ENCODE measurements at places on chromosomes 3 and 15.
A peak's percentile ranks its signal among the peaks of the same experiment; 100 is the strongest.

DNA sequence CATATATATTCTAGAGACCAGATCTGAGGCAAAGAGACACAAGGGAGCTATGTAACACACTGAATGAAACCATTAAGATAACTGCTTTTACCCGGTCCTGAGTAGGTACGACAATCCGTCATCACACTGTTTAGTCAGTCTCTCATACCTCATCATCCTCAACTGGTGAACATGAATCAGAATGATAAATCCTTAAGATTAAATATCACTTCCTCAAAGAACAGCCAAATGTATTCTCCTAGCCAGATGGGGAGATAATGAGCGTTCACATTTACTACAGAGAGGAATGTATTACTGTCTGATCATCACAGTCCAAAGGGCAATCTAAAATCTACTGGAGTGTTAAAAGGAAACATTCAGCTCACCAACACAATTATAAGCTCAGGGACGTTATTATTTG lies 319.4 kb upstream of the STAC start:
- no peak for DNase-seq

GRCh38 chr15:61051569-61052031 lies 177.5 kb downstream of the RORA start:
- DNase-seq: peak; percentile 40

- DNase-seq: peak; percentile 60
These were observed 1.2 kb upstream of the ITIH4 start for GRCh38 chr3:52831500-52832301.

DNA sequence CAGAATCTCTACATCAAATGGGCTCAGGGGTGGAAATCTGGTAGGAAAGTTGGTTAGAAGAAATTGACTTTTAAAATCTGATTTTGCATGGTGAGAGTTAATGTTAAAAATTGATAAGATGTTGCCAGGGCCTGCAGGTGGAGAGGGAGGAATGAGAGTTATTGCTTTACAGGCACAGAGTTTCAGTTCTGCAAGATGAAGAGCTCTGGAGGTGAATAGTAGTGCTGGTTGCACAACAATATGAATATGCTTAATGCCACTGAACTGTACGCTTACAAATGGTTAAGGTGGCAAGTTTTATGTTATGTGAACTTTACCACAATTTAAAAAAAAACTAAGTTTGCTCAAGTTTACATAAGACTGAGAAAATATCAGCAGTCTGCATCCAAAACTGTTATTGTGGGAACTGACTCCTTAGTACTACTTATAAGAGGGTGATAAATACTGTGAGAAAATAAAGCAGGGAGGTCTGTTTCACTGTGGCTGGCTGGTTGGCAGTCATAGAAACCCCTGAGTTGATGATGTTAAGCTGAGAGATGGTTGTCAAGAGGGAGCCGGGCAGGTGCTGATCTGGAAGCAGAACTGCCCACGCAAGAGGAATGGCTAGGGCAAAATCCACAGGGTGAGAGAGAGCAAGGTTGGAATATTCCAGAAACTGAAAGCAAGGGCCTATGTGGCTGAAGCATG lies 144.9 kb downstream of the EDEM1 start:
- no peak for DNase-seq

GRCh38 chr3:195052939-195053338 lies 218.0 kb downstream of the XXYLT1 start:
- no peak for DNase-seq

- no peak for DNase-seq
These were observed 9.9 kb downstream of the GPR15 start for GRCh38 chr3:98541695-98542094.

DNA sequence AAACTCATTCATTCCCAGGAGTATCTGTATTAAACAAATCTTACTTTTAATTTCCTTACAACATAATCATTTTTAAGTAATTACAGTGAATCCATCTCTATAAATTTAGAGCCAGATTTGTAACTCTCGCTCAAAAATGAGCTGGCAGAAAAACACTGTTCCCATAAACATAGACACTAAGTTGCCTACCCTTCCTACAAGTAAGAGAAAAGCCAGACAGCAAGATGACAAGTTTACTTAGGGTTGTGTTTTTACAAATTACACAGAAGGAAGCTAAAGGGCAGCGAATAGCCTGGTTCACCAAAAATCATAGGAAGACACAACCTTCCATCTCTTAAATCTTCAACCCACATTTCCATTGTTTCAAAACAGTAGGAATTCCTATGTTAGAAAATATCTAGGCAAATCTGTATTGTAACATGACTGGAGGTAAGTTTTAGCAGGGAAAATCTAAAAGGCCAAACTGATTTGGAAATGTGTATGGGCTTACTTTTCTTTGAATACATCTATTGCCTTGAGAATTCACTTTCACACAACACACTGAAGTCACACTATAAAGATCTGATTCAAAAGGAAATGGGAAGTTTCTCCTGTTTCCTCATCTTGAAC lies 21.7 kb downstream of the HERC1 start:
- DNase-seq: no peak

DNA sequence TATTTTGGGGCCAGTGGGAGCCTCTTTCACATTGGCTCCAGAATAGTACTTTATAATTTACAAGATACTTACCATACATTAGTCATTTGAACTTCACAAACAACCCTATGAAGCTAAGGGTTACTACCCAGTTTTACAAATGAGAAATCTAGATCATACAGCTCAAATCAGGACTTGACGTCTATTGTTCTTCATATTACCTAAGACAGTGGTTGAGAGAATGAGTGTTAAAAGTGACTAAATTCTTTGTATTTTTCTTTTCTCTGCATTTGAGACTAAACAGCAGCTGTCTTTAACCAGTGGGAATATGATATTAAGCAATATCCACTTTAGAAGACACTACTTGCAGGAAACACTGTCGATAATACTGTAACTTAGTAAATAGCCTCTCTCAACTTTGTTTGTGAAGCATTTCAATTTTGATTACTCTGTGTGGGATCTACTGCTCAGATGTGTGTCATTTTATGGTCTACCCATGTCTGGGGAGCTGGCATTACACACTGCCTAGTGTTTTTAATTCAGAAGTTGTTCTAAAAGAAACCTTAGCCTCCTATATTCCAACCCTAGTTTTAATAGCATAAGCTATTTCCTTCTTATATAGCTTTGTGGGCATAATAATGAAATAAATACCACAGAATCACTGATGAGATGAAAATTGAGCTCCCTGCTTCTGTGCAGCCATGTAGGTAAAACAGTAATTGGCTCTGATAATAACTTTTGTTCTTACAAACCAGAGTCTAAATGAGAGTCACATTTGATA lies 45.9 kb downstream of the IQCH start:
- DNase-seq: no peak

DNA sequence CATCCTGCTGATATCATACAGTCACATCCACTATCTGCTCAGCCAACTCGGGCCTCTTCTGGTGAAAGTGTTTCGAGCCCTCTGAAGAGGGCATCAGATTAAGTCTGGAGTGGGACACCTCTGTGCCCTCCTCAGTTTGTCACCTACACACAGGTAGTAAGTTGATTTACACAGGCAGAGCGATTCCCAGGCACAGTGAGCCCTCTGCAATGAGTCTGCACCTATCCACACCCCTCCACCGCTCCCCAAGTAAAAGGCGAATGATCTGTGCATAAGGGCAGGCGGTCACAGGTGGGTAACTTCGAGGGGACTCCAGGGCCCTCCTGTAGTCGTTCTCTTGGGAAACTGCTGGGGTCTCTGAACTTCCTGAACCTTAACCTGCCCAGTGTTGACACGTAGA lies 152.0 kb downstream of the ATP10A start:
- no peak for DNase-seq

DNA sequence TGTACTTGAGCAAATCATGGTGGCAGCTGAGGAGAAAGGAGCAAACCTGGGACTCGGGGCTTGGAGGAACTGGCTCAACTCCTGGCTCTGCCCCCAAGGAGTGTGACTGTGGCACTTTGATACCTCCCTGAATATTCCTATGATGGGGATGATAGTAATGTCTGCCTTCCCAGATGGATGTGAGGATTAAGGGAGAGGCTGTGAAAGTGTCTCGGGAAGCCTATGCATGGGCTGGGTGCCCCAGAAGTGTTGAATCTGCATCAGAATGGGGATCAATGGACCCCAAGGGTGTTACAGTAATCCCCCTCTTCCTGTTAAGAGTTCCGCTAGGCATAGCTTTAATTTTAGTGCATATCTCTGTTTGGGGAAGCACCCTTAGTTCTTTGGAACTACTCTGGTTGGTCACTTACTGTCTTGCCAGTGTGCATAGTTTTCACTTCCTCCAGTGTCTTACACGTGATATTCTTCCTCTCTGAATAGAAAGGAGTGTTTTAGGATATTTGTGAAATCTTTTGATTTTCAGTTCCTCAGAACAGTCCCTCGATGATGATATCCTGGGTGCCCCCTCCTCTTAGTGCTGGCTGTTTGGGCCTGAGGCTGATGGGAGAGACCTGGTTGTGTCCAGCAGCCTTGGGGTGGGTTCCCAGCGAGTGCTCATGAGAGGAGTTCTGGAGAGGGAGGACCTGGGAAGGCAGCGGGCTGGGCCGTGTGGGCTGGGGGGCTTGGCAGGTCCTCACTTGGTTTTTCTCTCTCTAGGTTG lies 97.5 kb downstream of the CHDH start:
- no peak for DNase-seq

GRCh38 chr3:29363110-29363509 lies 82.2 kb downstream of the RBMS3 start:
- DNase-seq: no peak

DNA sequence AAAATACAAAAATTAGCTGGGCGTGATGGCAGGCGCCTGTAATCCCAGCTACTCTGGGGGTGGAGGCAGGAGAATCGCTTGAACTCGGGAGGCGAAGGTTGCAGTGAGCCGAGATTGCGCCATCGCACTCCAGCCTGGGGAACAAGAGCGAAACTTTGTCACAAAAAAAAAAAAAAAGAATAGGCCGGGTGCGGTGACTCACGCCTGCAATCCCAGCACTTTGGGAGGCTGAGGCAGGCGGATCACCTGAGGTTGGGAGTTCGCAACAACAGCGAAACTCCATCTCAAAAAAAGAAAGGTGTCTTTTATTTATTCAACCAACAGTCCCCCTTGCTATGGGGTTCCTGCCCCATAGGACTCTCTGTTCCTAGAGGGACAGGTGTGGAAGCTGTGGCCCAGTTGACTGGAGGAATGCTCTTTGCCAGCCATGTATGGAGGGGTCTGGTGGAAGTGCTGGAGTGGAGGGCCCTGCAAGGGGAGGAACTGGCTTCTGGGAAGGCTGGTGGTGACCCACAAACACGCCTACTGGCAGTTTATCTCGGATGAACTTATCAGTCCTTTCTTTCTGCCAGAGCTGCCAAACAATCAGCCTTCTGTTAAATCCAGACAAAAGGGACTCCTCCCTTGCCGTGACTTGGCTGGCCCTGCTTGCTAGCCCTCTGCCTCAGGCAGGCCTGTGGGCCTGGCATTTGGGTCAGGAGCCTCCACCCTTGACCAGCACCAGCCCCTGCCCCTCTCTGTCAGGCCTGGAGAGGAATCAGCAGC lies 4.6 kb upstream of the DAG1 start:
- DNase-seq: no peak

DNA sequence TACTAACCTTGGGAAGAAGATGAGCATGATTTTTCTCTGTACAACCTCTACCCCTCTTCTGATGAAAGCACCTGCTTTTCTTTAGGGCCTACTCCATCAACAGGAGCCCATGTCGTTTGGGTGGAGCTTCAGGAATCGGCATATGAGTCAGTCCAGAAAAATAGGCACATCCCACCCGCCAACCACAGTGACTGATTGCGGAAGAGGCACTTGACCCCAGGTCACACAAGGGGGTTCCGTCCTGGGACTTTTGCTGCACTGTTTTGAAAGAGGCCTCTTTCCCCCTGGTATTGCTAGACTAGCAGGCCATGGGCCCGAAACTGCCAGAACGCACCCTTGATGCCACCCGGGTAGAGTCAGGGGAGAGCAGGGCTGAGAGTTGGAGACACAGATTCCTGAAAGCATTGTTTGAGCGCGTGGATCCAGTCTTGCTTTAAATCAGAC lies 19.3 kb upstream of the NRROS start:
- no peak for DNase-seq

DNA sequence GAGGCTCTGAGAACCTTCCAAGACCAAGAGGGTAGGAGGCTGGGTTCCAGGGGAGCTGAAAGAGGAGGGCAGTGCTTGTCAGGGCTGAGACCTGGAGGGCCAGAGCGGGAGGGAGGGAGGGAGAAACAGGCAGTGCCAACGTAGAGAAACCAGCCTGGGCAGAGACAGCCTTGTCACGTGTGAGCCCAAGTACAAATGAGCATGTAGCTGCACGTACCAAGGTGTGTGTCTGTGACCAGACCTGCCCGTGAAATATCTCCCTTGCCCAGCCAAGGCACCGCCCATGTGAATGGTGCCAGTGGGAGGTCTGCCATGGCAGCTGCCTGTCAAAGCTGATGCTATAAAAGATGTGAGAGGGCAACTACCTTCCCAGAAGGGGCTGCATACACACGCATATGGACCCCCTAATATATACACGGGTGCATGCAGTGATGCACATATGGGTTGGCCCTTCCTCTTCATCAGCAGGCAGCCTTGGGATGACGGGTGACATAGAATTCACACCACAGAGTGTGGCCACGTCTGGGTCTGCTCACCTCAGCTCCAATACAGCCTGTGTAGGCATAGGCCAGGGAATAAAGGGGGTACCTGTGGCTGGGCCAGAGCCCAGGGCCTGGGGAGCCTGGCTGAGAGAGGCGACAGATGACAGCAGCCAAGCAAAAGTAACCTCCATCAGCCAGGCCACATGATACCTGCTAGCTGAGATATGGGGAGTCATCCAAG lies 7.8 kb upstream of the CTDSPL start:
- peak; percentile 69 for DNase-seq
